ENCODE measurements at places on chromosomes 4 and X.

- no peak for DNase-seq
Measured at GRCh38 chr4:122170775-122171174, 18.6 kb downstream of the BLTP1 start.

DNA sequence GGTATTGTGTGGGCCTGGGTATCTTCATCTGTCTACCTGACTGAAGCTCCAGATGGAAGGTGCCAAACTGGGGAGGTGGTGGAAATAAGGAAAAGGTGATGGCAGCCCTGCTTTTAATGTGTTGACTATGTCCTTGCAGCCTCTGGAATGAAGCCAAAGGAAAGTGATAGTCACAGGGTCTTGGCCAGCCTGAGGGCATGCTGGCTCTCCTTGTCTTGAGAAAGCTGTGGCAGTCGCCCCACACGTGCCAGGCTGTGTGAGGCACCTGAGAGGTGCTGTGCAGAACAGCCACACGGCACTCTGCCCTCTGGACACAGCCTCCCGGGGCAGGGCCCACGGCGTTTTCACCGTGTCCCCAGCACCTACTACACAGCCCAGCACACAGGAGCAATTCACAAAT lies 77.6 kb downstream of the NAT8L start:
- DNase-seq, result no peak

DNA sequence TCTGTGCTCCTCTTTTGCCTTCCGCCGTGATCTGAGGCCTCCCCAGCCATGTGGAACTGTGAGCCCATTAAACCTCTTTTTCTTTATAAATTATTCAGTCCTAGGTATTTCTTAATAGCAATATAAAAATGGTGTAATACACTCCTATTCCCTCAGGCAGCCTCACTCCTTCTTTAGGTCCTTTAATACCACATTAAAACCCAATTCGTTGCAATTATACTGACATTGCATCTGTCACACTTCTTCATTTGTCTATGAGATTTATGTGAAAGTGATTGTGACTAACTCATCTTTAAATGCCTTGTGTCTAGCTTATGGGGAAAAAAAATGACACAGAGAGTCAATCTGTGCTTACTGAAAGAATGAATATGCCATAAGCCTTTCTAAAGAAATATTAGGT lies 1035.2 kb upstream of the SLIT2 start:
- DNase-seq, result no peak

- no peak for DNase-seq
Measured at GRCh38 chr4:10655968-10656367, 28.6 kb downstream of the CLNK start.

DNA sequence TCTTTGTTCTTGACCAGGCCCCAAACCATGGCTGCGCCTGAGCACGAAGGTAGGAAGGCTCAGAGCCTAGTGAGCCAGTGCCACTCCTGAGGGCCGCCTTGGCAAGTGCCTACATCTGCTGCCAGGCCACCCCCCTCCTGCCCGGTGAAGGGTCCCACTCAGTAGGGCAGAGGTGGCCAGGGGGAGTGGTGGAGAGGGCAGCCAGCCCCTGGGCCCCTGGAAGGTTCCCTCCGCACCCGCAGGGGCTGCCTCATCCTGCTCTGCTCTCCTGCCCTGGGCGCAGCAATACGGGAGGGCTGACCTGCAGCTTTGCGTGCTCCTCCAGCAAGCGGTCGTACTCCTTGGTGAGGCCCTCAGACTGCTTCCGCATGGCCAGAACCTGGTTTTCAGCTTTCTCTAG lies 14.0 kb downstream of the SLC6A8 start:
- no peak for DNase-seq

DNA sequence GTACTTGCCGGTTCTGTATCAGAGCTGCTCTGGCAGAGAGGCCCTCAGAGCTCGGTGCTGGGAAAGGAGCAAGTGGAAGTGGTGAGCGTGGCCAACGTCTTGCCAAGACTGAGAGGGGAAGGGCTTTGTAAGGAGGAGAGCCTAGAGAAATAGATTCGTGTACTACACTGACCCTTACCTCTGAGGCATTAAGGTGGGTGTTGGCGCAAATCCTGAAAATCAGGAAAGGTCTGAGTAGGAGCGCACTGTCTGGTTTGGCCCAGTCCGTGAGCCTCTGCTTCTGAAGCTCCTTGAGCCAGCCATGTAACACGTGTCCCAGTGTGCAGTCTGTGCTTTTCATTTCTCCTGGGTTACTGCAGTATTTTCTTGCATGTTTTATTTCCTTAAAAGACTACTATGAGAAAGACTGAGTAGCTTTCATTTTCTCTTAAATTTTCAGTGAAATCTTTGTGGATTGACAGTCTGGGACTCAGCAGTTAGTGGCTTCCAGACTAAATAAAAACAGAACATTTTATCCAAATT lies 140.5 kb downstream of the SOWAHB start:
- DNase-seq, result no peak

DNA sequence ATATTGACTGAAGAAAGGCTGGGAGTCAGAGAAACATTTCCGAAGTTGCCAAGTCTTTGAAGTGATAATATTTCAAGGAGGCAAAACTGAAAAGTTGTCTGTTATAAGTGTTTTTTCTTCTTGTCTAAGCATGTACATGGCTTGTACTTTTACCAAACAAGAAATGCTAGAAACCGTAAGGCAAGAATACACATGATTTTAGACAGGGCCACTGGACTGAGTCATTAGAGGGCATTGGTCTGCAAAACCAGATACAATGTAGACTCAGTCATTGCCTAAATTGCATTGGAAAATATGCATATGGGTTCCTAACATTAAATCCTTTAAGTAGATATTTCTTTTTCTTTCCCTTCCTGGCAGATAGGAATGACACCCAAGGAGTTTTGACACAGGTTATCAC lies 284.9 kb upstream of the PUDP start:
- no peak for DNase-seq

DNA sequence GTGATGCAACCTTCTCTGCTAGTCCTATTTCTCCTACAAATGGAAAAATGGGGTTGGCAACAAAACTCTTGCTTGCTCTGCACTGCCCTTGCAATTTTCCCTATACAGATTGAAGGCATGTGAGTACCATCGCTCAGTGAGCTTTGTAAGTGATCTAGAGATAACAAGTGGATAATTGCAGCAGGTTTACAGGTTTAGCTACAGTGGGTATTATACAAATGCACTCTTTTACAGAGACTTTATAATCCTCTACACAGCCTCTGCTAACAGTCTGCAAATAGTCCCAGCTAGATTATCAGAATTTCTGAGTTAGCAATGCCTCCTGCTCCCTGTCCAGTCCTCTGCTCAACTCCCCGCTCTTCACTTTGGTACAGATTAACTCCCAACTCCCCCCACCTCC lies 11.1 kb downstream of the LEF1 start:
- no peak for DNase-seq

DNA sequence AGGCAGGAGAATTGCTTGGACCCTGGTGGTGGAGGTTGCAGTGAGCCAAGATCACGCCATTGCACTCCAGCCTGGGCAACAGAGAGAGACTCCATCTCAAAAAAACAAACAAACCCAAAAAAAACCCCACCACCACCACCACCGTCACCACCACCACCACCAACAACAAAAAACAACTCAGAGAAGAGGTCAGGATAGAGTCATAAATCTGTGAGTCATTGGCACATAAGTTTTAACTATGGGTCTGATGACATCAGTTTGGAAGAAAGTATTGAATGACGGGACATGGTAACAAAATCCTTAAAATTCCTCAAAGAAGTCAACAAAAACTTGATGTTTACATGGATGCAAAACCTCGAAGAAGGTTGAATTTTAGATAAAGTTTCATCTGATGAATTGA lies 288.0 kb upstream of the SFRP2 start:
- no peak for DNase-seq

GRCh38 chr4:183469285-183469684 lies 24.8 kb downstream of the CDKN2AIP start:
- DNase-seq, result no peak

- no peak for DNase-seq
Measured at GRCh38 chr4:1174941-1175634, 2.7 kb upstream of the SPON2 start.

DNA sequence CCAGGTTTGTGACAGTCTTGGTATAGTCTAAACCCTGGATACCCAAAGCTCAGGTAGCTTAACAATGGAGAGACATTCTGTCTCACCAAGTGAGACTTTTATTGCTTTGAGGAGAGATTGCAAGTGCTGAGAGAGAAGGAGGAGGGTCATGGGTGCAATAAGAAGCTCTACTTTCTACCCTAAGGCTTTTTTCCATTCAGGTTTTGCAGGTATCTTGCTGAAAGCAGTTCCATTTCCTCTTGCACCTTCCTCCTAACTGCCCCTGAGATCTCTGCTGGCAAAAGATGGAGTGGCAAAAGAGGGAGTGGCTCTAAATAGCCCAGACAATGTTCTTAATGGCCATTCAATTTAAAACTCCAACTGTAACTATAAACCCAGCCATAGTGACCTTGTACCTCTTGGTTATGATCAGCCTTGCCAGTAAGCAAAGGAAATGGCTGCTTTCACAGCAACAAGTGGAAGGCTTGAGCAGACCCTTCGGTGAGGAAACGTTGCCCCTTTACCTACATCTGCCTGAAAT lies 105.6 kb upstream of the CPEB2 start:
- DNase-seq, result no peak

DNA sequence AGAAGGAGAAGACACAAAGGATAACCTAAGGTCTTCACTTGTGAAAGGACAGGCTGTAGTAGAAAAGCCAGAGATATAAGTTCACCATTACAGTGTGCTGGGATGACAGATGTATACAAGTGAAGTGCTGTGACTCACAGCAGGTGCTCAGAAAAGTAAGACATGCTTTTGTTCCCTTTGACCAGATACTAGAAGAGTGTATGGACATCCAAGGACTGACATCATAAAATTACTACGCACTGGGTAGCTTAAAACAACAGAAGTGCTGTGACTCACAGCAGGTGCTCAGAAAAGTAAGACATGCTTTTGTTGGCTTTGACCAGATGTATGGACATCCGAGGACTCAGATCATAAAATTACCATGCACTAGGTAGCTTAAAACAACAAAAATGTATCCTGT lies 61.6 kb upstream of the BTC start:
- DNase-seq, result no peak

- DNase-seq, result no peak
Measured at GRCh38 chrX:20414762-20415445, 148.2 kb upstream of the RPS6KA3 start.

GRCh38 chr4:151538963-151539362 lies 130.0 kb downstream of the FHIP1A start:
- no peak for DNase-seq

DNA sequence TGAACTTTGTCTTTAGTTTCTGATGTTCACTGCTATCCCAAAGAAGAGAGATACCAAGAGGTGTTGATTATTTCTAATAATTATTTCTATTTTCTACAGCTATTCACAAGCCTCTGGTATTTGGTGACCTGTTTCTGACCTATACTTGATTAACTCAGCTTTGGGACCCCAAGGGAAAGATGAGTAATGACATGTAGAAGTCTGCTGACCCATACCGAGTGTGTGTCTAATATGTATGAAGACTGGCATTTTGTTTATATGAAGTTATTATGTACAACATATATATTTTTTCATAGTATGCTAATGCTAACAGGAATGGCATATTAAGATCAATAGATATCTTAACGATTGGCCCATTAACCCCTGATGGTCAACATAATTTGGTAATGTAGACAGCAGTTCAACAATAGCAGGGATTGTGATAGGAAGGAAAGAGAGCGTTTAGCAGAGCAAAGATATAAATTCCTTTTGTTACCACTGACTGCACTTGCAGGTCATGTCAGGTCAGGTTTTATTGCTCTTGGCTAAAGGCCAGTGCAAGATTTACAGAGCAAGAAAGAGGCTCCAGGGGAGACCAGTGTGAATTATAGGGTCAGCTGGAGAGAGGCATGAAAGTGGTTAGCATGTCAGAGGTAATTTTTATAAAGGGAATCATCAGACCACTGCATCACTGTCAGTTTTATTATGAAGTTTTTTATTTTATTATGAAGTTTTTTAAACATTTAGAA lies 94.7 kb upstream of the DIPK2B start:
- DNase-seq, result no peak

DNA sequence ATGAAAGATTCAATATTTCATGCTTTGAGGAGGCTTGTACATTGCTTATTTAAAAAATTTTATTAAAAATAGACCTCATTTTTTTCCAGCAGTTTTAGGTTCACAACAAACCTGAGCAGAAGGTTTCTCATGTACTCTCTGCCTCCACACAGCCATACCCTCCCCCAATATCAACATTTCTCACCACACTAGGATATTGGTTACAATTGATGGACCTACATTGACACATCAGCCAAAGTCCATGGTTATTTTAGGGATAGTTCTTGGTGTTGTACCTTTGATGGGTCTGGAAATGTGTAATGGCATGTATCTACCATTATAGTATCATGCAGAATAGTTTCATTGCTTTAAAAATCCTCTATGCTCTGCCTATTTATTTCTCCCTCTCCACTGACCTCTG lies 611.0 kb downstream of the KCTD8 start:
- DNase-seq, result no peak
